ENCODE measurements at places on chromosomes 4 and X.

DNA sequence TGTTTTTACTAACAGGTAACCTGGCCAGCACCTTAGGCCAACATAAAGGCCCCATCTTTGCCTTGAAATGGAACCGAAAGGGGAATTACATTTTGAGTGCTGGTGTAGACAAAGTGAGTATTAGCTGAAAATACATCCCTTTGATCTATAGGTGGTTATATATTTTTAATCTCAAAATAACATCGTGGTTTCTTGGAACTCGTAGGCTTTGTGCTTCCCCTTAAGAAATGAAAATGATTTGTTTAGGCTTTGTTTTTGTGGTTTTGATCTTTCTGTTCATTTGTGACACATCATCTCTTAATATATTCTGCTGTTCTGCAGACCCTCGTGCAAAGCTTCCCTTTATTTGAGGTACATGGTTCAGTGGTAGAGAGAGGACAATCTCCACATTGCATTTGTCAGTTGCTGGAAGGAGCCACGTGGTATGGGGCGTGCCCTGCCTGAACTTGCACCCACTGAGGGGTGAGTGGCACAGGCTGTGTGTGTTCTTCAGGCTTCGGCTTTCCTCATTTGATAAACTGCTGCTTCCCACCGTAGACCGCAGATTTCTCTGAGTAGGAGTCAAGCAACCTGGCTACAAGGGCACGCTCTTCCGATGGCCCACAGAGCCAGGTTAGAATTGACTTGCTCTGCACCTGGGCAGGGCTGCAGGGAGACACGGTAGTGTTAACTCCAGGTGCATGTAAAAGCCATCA lies 72.2 kb downstream of the GPR143 start:
- DNase-seq: no peak

GRCh38 chr4:168914095-168914494 lies 96.0 kb downstream of the CBR4 start:
- DNase-seq: no peak

GRCh38 chrX:41022566-41022965 lies 62.7 kb upstream of the USP9X start:
- peak; percentile 14 for DNase-seq

DNA sequence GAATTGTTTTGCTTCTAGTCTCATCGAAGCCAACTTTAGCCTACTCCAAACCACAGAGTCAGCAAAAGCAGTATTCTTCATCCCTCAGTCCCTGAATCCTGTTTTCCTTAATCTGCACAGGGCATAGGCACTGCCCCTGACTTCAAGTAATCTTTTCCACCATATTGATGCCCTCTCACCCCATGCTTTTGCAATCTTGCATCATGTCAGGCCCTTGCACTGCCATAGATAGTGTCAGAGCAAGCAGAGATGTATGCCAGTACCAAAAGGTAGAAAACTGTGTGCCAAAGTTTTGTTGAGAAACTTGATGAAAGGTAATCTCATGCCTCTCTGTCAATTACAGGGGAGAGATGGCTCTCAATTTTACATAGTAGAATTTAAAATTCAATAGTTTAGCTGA lies 131.1 kb downstream of the CFAP299 start:
- DNase-seq: no peak

GRCh38 chr4:144757969-144758368 lies 112.0 kb downstream of the HHIP start:
- no peak for DNase-seq

DNA sequence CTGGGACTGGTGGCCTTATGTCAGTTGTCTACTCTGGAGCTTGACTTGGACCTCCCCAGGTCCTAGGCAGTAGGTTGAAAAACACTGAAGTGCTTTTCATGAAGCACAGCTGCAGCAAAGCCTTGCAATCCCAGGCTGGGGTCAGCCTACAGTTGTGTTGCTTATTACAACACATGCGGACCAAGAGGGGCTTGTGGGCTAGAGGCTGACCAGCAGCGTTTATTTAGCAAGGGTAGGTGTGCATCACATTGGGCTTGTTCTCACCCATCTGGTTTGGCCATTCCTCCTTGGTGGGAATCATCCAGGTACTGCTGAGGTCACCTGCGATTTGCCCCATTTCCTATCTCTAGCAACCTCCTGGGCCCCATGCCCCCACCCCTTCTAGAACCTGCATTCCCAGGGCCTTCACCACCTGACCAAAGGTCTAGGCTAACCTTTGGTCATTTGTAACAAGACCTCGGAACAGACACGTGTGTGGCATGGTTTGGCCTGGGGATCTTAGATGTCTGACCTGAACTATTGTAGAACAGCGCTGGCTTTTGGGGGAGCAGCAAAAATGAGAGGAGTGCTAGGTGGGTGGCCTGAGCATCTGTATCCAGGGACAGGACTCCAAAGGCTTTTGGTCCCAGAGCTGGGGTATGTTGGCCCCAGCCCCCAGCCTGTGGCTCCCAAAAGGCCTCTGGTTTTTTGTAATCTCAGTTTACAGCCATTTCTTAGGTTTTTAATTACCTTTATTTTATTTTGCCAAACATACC lies 3.0 kb downstream of the RPL10 start:
- no peak for DNase-seq

- DNase-seq: no peak
Measured at GRCh38 chr4:101345596-101346350, 1.6 kb downstream of the PPP3CA start.

DNA sequence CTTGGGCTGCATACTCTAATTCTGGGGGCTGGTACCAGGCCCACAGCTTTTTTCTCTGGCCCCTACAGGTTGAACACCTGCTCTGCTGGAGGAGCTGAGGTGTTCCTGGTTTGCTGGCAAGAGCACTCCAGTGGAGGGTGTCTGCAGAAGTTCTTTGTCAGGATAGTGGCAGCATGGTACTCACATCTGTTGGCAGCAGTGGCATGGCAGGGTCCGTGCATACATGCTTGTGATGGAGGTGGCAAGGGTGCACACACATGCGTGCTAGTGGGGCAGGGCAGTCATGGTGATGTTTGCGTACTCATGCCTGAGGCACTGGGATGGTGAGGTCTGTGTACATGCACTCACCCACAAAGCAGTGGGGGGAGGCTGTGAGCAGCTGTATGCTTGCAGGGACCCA lies 235.5 kb upstream of the KLF8 start:
- DNase-seq: no peak

DNA sequence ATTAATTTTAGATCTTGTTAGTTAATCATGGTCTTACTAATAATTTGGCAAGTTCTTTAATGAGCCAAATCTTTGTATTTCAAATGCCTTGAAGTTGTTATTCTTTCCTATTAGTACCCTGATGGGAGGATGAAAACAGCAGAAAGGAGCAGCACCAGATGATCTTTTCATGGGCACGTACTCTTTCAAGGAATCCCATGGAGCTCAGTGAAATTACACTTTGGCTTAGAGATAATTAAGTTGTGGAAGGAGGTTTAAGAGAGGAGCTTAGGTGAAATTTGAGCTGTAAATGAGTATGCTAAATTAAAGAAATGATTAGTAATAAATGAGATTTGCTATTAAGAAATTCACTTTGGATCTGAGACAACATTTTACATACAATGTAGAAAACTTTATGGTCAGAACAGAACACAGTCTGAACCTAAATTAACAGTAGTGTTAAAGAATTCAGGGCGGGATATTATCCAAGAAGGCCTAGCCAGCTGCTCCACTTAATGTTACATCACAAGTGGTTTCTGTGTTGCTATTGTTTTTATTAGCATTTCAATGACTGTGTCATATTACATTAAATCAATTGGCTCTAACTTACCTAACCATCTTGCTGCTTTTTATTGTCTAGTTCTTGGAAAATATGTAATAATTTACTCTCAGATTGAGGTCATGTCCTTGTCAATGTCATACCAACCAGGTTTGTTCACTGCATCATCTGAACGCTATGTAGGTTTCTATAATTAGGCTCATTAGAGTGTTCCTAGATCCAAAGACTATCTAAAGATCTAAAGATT lies 3.9 kb downstream of the MTHFD2L start:
- DNase-seq: no peak

DNA sequence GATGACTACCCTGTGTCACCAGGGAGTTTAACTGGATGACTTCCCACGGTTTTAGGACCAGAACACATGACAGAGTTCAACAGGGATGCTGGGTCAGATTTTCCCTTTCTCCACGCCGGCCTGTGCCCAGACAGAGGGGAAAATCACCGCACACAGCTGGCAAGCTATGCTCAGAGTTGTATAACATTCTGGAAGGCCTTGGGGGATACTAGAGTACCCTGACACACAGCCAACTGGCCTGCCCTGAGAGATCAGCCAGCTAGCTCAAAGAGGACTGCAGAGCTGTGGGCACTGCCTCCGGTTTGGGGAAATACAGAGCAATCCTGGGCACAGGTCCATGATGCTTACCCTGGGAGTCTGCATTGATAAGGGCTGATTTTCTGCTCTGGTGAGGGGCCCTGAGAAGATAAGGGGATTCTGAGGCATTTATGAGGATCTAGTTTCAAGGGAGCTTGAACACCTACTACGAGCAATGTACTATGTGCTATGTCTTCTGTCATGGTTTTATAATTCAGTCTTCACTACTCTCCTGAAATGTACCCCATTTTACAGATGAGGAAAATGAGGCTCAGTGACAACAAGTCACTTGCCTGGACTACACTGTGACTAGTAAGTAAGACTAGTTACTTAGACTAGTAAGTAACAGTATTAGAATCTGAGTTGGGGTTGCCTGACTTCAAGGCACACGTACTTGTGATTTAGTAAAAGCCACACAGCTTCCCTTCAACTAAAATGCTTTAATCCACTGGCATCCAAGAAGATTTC lies 14.7 kb downstream of the C4orf54 start:
- no peak for DNase-seq

DNA sequence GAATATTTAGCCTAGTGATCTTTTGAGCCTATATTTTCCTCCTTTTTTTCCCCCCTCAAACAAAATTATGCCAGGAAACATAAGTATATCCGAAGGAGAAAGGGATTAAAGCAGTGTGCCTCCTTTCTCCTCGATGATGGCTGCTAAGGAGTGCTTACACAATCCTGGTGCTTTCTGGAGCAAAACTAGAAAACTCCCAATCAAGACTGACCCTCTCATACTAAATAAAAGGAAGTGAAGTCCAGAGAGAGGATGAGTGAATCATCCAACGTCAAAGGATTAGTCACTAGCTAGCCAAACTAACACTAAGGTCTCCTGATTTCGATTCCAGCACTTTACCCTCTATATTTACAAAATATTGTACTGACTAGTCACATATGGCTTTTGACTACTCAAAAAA lies 146.8 kb downstream of the PPP3CA start:
- peak; percentile 66 for DNase-seq

DNA sequence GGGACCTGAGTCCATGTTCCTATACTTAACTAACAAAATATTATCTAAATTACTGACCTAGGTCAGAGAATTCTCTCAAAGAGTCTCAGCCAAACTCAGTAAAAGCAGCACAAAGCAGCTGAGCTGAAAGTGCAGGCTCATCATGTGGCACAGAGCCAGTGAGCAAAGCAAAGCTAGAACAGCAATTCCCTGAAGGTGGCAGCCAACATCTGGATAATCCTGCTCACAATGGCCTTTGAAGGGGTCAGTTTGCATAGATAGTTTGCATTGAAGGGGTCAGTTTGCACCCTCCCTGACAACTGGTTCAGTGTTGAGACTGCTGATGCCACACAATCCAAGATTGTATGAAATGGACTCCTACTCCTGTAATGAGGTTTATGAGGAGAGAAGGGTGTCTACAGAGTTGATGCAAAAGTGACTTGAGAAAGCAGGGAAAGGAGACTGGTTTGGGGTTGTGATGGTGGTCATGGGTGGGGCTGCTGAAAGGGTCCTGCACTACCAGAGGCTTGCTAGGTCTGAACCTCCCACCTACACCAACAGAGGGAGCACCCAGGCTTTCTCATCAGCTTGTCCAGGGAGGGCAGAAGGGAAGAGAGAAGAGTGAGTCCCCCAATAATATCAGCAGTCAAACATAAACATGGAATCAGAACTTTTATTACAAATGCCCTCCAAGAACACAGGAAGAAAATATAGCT lies 39.7 kb downstream of the TRIM61 start:
- no peak for DNase-seq

- DNase-seq: no peak
Measured at GRCh38 chrX:136106920-136107528, 40.3 kb upstream of the FHL1 start.
